ENCODE measurements at places on chromosomes 16 and 17.

DNA sequence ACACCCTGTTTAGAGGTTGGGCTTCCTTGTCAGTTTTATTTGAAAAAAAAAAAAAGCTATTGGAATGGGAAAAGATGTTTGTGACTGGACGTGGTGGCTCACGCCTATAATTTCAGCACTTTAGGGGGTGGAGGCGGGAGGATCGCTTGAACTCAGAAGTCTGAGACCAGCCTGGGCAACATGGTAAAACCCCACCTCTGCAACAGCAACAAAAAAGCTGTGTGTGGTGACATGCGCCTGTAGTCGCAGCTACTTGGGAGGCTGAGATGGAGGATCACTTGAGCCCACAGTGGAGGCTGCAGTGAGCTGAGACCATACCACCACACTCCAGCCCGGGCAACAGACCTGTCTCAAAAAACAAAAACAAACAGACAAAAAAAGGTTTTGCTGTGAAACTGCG is 66.1 kb upstream of the SIAH1 start:
- no peak for DNase-seq

- no peak for DNase-seq
These were observed 77.9 kb upstream of the TANC2 start for GRCh38 chr17:62888148-62888547.

DNA sequence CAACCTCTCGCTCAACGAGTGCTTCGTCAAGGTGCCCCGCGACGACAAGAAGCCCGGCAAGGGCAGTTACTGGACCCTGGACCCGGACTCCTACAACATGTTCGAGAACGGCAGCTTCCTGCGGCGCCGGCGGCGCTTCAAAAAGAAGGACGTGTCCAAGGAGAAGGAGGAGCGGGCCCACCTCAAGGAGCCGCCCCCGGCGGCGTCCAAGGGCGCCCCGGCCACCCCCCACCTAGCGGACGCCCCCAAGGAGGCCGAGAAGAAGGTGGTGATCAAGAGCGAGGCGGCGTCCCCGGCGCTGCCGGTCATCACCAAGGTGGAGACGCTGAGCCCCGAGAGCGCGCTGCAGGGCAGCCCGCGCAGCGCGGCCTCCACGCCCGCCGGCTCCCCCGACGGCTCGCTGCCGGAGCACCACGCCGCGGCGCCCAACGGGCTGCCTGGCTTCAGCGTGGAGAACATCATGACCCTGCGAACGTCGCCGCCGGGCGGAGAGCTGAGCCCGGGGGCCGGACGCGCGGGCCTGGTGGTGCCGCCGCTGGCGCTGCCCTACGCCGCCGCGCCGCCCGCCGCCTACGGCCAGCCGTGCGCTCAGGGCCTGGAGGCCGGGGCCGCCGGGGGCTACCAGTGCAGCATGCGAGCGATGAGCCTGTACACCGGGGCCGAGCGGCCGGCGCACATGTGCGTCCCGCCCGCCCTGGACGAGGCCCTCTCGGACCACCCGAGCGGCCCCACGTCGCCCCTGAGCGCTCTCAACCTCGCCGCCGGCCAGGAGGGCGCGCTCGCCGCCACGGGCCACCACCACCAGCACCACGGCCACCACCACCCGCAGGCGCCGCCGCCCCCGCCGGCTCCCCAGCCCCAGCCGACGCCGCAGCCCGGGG is 1.3 kb downstream of the FOXC2 start:
- peak; percentile 60 for DNase-seq

- DNase-seq, result no peak
These were observed 9.8 kb downstream of the SLC35B1 start for GRCh38 chr17:49698005-49698404.

- DNase-seq, result peak; percentile 20
These were observed 15.4 kb upstream of the WDR45B start for GRCh38 chr17:82663381-82664275.

- no peak for DNase-seq
These were observed 332.8 kb downstream of the C16orf95 start for GRCh38 chr16:86984343-86984742.

GRCh38 chr16:79053577-79053976 is 547.0 kb downstream of the MAF start:
- no peak for DNase-seq
